Panc1 (cell line): ENCODE measurements at places on chromosomes 2 and 18.

DNA sequence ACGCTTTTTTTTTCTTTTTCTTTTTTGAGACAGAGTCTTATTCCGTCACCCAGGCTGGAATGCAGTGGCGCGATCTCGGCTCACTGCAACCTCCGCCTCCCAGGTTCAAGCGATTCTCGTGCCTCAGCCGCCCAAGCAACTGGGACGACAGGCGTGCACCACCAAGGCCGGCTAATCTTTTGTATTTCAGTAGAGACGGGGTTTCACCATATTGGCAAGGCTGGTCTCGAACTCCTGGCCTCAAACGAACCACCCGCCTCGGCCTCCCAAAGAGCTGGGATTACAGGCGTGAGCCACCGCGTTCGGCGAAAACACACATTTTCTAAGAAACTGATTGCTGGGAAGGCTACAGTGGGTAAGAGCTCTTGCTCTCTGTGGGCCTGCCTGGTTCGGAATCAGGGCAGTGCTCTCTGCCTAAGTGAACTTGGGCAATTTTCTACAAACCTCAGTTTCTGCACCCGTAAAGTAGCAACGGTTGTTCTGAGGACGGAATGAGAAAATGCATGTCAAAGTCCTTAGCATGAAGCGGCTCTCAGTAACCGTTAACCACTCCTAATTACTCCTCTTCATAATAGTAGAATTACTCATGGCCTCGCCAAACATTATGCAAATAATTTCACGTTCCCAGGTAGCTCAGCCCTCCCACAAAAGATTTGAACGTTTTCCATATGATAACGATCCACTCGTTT, 1.0 kb upstream of the PMAIP1 start:
- no peak for DNase-seq

GRCh38 chr2:205511641-205512040, 170.7 kb upstream of the NRP2 start:
- no peak for DNase-seq

GRCh38 chr18:58666176-58666575, 5.1 kb upstream of the MALT1 start:
- DNase-seq: no peak

DNA sequence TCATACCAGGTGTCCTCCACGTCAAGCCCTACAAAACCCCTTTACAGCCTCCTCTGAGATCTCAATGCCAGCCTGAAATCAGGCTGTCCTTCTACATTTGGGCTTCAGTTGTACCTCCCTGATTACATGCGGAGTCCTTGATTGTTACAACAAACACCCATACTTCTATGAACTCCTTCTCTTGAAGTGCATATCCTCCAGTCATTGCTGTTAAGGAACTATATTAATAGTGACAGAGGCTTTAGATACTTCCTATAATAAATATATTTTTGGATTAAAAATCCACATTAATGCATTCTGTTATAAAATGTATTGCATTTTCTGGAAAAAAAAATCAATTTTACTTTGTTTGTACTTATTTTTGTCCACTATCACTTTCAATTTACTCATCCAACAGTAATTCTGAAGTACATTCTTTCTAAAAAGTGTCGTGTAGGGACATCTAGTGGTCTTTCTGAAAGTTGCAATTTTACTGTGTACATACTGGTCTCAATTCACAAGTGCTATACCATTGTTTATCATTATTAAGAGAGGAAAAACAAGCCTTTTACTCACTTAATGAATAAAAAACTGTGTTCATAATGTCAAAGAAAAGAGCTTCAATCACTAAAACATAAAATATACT, 316.4 kb downstream of the DSEL start:
- DNase-seq: peak; percentile 53

GRCh38 chr2:159195697-159196096, 90.8 kb downstream of the WDSUB1 start:
- no peak for DNase-seq

GRCh38 chr2:33494155-33494779, 17.8 kb downstream of the RASGRP3 start:
- DNase-seq: peak; percentile 73

- no peak for DNase-seq
These were observed 29.7 kb downstream of the LYPD6 start for GRCh38 chr2:149360106-149360505.
